Osteocyte (in vitro differentiated cells): ENCODE measurements at places on chromosomes 7 and 10.

GRCh38 chr7:112023282-112023681 lies 182.9 kb downstream of the DOCK4 start:
- DNase-seq, result no peak

DNA sequence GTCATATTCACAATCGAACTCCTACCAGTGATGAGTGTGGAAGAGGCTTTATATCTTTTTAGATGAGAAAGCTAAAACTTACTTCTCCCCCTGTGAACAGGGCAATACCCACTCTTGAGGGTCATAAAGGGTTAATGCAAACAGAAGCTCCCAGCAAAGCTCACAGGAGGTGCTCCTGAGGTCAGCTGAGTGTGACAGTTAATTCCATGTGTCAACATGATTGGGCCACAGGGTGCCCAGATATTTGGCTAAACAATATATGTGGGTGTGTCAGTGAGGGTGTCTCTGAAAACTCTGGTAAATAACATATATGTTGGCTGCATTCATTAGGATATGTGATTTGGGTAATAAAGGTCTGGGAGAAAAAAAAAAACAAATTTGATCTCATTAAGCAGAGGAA lies 86.0 kb downstream of the HIP1 start:
- no peak for DNase-seq

GRCh38 chr10:80612261-80612660 lies 74.6 kb downstream of the SH2D4B start:
- DNase-seq, result no peak

GRCh38 chr7:39212876-39213275 lies 235.2 kb downstream of the POU6F2 start:
- DNase-seq, result no peak

DNA sequence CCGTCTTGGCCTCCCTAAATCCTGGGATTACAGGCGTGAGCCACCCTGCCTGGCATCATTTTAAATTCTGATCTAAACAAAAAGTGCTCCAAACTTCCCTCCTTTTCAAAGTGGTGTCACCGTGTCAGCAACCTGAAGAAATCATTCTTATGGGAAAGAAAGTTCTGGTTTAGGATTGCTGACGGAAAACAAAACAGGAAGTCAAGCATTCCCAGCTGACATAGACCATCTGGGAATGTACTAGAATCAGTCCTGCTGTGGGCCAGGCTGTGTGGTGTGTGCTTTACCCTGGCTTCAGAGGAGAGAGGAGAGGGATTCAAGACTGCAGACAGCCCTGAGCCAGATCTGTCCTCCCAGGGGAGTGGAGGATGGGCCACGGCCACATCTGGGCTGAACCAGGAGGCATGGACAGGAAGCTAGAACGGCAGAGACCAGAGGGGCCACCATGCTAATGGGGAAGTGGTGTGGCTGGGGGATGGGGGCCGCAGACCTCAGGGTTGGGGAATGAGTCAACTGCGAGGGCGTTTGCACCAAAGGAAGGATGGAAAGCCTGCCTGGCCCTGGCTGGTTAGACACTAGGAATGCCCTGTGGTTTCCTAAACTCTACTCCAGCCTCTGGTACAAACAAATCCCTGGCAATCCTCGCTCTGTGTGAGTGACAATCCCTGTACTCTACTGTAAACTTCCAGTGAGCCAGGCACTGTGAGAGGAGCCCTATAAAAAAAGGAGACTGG lies 16.7 kb upstream of the CLIP2 start:
- DNase-seq, result peak; percentile 95

DNA sequence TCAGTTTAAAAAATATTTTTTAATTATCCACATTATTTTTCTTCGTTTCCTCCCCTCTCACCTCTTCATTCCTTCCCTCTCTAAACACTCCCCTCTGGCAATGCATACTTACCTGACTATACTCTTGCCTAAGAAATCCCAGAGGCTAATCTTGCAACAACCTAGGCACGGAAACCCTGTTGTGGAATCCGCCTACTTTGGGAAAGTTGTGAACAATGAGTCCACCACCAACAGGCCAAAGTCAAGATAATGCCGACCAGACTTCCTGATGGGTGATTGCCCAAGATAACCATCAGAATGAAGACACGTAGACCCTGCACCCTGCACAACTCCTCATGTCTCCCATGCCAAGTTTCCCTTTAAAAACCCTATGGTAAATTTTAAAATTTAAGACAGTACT lies 521.5 kb downstream of the KIF20B start:
- no peak for DNase-seq

GRCh38 chr10:62652114-62652513 lies 152.4 kb upstream of the ADO start:
- no peak for DNase-seq

GRCh38 chr10:1654811-1655356 lies 82.4 kb downstream of the ADARB2 start:
- DNase-seq, result no peak

DNA sequence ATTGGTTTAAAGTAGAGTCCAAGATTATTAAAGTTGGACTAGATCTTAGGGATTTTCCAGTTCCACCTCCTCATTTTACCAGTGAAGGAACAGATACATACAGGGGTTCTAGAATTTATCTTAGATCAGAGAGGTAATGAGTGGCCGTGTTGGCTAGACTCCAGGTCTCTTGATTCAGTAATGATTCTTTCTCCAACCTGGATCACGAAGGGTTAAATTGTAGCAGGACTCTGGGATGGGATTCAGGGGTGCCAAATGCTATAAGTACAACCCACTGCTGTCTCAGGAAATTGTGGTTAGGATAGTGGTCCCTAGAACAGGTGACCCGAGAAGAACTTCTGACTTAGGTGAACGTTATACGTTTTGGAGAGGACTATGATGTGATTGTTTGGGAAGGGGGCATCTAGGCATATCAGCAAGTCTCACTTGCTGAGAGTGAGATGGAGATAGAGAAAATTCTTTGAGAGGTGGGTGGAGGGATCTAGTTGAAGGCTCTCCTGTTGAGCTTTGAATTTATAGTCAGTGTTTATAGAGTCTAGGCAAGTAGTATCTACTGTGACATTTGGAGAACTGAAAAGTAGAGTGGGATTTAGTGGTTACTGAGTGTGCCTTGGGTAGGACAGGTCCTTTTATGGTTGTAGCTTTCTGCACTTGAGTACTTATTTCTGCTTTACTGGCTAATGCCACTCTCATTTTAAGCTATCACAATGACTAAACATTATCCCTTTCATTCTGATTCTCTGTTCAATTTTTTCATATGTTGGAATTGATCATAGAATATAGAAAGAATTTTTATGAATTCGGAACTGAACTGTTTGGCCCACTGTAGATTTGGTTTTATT lies 58.3 kb downstream of the ST7 start:
- DNase-seq, result no peak

DNA sequence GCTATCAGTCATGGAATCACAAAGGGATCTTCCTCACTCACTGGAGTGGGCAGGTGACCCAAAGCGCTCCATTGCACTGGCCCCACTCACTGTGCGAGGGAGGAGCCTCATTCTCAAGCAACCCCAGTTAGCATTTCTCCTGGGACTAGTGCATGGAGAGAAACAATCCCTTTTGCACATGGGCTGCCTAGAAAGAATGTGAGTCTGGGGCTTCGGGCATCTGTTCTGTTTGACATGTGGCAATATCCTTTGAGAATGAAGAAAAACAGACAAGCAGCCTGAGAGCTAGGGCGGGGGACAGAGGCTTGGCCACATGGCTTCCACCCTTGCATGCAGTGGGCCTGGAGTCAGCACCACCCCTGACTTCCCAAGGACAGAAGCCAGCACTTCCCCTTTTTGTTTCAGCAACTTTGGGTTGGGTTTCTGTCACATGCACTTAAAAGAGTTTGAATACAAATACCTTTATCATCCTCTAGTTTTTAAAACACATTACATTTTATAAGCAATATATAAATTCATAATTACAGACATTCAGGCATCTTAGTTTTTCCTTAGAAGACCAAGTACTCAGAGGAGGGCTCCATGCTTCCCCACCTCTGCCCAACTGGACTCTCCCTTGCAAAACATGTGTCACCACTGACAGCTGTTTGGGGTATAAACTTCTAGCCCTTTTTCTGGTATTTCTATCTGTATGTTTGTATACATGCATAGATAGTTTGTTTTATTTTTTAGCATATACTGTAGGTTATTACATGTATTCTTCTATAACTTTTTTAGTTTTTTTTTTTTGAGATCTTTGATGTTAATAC lies 73.8 kb downstream of the RBM20 start:
- DNase-seq, result no peak

DNA sequence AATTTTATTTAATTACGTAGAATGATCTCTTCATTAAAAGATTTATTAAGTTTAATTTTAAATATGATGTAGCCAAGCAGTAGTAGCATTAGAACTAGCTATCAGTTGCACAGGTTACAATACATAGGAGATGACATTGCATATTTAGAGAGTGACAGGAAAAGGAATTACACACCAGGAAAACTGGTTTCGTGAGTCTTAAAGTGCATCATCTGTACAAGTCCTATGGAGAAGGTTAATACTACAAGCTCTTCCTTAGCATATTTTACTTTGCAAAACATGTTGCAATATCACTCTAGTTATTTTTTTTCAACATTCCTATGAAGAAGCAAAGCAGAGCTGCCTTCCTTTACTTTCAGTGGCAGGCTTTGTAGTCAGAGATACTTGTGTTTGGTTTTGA lies 20.2 kb upstream of the SEM1 start:
- DNase-seq, result no peak

DNA sequence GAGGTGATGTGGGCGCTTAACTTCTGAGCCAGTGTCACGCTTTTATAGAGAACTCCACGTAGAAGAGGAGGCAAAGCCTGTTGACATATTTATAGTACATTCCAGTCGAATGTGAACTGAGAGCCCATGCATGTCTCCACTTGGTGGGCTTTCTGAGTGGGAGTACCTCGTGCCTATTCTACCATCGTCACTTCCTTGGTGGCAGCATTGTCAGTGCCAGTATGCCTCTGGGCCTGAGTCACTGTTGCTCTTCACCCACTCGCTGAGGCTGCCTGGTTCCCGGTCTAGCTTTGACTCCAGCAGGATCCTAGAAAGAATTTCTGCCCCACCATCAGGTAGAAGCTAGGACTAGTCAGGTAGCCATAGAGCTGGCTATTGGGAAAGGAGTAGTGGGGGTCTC lies 30.0 kb upstream of the CDH23 start:
- DNase-seq, result no peak

DNA sequence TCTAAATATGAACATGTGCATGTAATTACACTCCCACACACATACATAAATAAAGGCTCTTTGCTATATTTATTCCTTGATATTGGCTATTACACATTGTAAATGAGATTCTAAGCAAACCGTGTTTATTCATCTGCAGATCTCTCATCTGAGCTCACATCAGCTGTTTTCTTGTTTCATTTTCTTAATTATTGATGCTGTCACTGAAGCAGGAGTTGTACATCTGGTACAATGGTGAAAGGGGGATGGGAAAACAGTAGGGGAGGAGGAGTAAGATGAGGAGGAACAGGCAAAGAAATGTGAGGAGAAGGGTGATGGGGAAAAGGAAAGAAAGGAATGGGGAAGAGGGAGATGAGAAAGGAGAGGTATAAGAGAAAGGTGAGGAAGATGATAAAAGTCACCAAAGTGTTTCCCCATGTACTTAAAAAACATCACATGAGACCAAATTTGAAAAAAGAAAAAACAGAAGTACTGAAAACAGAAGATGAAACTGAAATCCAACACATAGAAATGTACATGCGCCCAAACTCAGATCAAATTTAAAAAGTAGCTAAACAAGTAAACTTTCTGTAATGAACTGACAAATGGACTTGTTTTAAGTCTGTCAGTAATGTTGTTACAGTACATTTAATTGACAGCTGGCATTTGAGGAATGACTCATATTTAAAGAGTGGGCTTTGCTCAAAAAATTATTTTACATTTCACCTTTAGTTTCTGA lies 472.2 kb downstream of the ARL4A start:
- DNase-seq, result no peak

GRCh38 chr7:68684996-68685395 lies 913.3 kb upstream of the AUTS2 start:
- no peak for DNase-seq

DNA sequence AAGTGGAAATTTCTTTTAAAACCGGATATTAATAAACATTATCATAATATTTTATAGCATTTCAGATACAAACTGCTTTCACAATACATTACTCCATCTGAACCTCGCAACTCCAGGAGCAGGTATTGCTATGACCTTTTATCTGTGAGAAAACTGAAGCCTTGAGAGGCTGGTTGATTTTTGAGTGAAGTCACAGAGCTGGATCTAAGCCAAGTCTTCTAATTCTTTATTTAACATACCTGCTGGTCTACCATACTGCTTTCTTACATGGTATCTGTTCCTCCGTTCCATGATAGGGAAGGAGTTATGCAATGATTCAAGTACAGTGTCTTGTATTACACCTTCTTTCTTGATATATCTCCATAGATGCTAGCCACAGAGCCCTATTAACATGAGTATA lies 37.4 kb upstream of the ITGB8 start:
- no peak for DNase-seq

DNA sequence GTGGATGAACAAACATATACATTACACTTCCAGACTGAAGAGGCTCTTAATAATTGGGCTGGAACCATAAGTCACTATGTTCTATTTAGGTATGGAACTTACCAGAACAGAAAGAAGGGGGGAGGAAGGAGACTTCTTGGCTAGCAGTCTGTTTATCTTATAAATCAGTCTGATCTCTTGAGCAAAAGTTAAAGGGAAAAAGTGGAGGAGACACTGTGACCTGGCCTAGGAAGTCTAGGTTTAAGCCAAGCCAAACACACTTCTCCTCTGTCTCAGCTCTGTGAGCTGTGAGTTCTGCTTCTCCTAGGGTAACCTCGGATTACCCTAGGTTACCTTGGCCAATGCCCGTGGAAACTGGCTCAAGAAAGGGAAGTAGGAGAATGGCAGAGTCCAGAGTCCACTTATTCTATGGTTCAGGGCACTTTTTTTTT lies 95.2 kb downstream of the PFKFB3 start:
- DNase-seq, result no peak

GRCh38 chr7:87580636-87581035 lies 20.0 kb downstream of the ABCB1 start:
- DNase-seq, result no peak

GRCh38 chr10:51002469-51002868 lies 71.8 kb upstream of the PRKG1 start:
- no peak for DNase-seq

DNA sequence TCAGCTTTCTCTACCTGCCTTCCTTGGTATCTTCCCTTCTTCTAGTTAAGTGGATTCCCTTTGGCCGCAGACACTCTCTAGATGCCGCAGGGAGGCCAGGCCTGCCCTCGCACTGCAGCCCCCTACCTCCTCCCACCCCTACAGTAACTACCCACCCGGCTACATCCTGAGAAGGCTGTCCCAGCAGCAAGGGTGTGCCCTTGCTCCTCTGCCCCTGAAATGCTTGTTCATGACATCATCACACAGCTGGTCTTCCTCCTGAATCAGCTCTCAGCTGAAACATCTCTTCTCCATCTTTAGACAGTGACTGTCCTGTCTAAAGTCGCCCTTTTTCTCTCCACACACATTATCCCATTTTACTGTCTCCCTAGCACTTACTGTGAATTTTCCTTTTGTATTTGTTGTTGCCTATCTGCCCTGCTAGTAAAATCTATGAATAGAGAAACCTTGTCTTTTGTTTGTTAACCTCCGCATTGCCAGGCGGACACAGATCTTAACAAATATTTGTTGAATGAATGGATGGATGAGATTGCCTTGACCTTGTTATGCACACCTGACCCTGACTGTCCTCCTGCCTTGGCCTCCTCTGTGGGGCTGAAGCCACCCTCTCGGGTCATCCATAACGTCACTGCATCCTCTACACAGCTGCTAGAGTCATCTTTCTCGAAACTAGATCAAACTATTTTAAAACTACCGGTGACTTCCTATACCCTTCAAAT lies 108.9 kb upstream of the GATA3 start:
- DNase-seq, result no peak

- DNase-seq, result no peak
Observed at GRCh38 chr10:129199826-129200225, 267.2 kb upstream of the MGMT start.
